Stimulated activated CD4-positive, alpha-beta T cell treated with anti-CD3 and anti-CD28 coated beads, Interleukin-15, amount 100 ng/mL, for 24 hours (primary cell): ENCODE measurements at places on chromosomes 3 and 15.

DNA sequence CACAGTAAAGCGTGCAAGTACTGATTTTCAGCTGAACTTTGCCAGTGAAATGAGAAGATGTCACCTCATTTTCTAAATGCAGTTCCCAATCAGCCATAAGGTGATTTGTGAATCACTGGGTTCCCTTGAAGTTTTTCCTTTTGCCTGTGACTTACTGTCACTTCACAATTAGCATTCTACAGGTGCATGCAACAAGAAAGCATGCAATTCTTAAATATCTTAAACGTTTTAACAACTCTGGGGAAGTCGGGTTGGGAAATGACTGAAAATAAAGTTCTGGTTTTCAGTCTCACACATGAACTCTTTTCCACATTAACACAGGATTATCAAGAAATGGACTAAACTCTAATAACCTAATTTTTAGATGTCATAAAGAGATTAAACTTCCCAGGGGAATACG lies 5.2 kb downstream of the GSK3B start:
- DNase-seq = no peak

- peak; percentile 4 for DNase-seq
Measured at GRCh38 chr3:53495146-53495519, 722 bp downstream of the CACNA1D start.

- no peak for DNase-seq
Measured at GRCh38 chr3:70531063-70531657, 218.7 kb upstream of the MDFIC2 start.

DNA sequence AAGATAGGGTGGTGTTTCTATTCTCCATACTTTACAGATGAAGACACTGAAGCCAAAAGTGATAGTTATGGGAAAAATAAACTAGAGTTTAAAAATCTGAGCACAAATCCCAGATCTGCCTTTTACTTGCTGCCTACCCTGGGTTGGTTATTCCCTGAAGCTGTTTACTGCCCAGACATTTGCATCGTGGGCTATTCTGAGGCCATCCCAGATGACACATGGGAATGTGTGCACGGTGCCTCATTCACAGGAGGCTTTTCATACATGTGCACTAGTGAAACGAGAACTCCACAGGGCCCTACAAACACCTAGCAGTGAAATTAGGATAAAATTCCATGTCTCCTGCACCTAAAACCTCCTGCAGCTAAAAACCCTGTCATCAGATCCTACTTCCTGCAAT lies 17.5 kb downstream of the MYO5C start:
- no peak for DNase-seq

GRCh38 chr15:71191296-71191695 lies 76.0 kb downstream of the THSD4 start:
- no peak for DNase-seq
